NCI-H2081 (cell line): ENCODE measurements at places on chromosomes 5 and 9.

GRCh38 chr5:76457674-76458485, 54.8 kb downstream of the IQGAP2 start:
- no peak for DNase-seq

DNA sequence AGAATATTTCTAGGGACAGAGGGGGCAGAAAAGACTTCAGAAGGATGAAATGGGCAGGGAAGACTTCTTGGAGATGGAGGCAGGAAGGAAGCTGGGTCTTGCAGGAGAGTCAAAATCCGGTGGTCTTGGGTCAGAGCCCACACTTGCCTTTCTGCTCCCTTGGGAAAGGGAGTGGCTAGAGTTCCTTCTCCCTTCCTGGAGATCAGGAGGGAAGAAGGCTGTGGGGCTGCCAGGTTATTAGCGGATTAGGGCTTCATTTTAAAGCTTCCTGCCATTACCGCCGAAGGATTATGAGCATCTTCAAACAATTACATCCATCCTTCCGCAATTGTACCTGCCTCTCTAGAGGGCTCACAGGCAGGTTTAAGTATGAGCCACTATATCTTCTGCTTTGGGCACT, 19.2 kb upstream of the SYNPO start:
- DNase-seq: no peak

- DNase-seq: no peak
These were observed 89.8 kb upstream of the COL5A1 start for GRCh38 chr9:134551644-134552348.

GRCh38 chr9:2857564-2858198, 13.8 kb upstream of the PUM3 start:
- peak; percentile 83 for DNase-seq

- no peak for DNase-seq
These were observed 56.3 kb downstream of the TMEM174 start for GRCh38 chr5:73229271-73229670.

- no peak for DNase-seq
These were observed 12.8 kb upstream of the NDFIP1 start for GRCh38 chr5:142095651-142096330.

- no peak for DNase-seq
These were observed 189.7 kb downstream of the DCP2 start for GRCh38 chr5:113166261-113166660.

DNA sequence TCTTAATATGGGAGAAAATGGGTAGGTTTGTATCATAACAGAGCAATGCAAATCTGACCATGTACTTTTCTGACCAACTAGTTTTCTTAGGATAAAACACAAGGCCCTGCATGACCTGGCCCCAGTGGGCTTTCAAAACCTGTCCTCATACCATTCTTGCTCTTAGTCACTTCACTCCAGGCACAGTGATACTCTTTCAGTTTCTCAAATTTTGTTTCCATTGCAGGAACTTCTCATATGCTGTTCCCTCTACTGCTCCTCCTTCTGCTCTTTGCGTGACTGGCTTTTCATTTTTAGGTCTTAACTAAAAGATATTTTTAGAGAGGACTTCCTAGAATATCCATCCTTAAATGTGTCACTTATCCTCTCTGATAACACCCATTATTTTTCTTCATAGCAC, 112.4 kb downstream of the INIP start:
- DNase-seq: no peak

GRCh38 chr5:133754575-133755169, 142.3 kb upstream of the FSTL4 start:
- DNase-seq: no peak

DNA sequence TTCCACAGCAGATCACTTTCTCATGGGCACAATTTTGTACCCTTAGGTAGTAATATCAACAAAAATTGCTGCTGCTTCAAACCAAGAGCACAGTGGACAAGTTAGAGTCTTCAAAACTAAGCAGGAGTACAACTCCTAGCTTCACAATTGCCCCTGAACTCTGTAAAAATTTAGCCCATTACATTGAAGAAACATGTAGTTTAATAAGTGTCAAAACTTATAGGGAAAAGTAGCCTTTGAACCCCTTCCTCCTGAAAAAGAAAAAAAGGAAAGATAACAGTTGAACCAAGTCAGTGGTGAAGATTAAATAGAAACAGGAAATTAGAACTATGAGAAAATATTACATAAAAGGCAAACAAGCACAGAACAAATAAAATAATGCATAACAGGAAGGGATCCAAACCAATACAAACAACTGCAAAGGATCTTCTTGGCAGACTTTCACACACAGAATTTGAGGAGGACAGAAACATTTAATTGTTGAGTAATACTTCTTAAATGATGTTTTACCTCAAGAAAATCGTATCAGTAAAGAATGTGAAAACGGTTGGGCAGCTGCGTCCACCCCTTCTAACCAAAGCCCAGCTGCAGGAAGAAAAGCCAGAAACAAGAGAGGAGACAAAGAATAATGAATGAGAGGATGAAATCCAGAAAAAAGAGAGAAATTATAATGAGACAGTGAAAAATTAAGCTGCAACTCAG, 636.0 kb downstream of the NR2F1-AS1 start:
- no peak for DNase-seq

- DNase-seq: no peak
These were observed 255.9 kb downstream of the PSAT1 start for GRCh38 chr9:78552802-78553201.

DNA sequence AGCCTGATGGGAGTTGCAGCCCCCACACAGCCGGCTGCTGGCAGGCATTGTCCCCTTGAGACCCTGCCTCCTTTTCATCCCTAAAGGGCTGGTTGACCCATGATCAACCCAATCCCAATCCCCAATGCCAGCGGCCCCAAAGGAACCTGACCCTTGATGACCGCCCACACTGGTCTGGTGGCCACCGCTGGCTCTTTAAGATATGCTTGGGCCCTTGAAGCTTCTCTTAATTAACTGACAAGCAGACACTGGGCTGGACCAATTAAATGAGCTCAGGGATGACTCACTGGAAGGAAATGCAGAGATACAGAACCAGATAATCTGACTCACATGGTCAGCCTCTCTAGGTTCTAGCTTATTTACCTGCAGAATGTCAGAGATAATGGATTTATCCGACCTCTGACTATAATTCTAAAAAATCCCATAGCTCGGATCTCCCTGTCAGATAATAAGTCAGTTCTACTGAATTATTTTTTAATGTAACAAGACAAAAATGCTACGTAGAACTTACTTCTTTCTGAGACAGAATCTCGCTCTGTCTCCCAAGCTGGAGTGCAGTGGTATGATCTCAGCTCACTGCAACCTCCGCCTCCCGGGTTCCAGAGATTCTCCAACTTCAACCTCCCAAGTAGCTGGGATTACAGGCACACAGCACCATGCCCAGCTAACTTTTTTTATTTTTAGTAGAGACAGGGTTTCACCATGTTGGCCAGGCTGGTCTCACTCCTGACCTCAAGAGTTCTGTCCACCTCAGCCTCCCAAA, 11.1 kb upstream of the MLANA start:
- no peak for DNase-seq

DNA sequence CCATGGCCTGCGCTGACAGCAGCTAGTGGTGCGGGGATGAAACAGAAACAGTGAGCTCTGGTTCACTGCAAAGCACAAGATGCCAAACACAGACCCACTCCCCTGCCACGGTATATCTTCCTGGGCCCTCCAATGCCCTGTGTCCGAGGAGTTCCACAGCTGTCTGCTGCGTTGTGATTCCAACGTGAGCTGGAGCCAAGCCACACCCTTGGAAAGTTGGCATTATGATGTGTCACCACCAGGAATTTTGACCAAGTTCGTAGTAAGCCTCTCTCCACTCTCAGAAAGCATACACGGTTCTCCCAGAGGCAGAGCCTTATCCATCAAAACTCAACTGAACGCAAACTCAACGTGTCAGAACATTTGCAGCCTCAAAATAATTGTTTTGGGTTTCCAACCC, 55.6 kb downstream of the MACROH2A1 start:
- DNase-seq: no peak

DNA sequence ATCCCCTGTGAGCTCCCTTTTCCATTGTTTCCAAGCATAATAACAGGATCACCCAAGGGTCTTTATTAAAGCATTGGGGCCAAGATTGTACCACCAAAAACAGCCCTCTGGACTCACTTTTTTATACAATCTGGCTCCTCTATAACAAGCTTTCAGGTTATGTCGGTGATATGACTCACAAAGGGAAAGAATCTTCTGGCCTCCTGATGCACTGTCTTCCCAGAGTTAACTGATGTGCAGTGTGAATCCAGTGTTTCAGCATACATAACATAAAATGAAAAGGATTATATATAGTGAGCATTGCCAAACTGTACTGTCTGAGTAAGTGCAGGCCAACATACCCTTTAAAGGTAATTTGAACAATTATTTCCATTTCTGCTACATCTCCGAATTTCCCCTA, 33.9 kb upstream of the MAN2A1 start:
- no peak for DNase-seq

DNA sequence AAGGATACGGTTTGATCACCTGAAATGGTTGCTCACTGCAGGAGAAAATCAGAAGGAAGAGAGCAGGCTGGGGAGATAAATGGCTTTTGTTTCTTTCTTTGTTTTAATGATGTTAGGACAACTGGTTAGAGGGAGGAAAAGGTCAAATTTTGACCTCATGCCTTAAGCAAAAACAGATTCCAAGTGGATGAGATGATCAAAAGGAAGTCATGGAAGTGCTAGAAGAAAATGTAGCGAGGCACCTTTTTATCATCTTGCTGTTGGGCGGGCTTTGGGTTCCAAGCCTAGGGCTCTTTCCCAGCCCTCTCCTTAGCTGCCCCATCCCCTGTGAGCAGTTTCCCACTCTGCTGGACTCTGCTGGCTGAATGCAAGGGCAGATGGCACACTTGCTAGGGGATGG, 127.9 kb downstream of the ADAMTS2 start:
- no peak for DNase-seq

DNA sequence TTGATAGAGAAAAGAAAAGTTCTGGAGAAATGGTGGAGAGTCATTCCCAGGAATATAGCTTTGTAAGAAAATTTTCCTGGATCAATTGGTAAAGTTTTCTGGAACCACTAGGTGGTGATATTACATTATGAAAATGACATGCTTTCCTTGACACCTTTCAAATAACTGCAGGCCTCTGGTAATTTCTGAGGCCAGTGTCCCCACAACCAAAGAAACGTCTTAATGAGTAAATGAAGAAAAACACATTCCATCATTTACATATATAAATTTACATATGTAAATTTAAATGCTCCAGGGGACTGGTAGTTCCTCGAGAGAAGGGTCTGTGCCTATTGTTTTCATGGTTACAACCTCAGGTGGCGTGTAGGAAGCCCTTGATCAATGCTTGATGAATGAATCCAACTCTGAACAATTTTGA, 17.2 kb upstream of the RGS3 start:
- peak; percentile 22 for DNase-seq

DNA sequence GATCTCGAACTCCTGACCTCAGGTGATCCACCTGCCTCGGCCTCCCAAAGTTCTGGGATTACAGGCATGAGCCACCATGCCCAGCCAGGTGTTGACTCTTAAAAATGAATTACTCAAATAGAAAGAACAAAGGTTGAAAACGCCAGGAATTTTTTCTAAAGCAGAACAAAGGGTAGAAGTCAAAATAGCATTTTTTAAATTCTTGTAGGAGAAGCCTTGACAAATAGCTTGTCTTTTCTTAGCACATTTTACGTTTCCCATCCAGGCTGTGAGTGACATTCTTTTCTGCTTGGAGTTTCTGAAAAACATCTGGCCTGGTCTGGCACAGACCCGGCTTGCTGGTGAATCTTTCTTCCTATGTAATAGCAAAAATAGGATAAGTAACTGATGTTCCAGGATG, 169.4 kb upstream of the ZNF462 start:
- no peak for DNase-seq

GRCh38 chr5:127136908-127137307, 63.6 kb upstream of the C5orf63 start:
- DNase-seq: no peak
